CD4-positive, alpha-beta memory T cell (primary cell): ENCODE measurements at places on chromosomes 11 and 22. TPM values are rescaled to one million over a fixed set of nuclear protein-coding genes. Genes with fewer than 3 reads are reported as not detected.

DNA sequence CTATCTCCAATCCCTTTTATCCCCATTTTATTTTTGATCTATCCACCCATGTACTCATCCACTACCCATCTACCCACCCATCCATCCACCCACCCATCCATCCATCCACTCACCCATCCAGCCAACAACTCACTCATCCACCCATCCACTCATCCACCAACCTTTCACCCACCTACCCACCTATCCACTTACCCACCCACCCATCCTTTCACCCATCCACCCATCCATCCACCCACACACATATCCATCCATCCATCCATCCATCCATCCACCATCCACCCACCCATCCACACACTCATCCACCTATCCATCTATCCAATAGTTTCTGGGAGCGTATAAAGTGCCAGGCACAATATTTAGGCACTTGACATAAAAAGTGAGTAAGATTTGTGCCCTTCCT is 39.2 kb upstream of the NFAM1 start:
- DNase-seq, result no peak

- DNase-seq, result no peak
These were observed 36.8 kb downstream of the BRD1 start for GRCh38 chr22:49790912-49791311.

Gene POLA2
- 13.7 TPM for polyA plus RNA-seq

Gene DMC1
- polyA plus RNA-seq, result not detected

DNA sequence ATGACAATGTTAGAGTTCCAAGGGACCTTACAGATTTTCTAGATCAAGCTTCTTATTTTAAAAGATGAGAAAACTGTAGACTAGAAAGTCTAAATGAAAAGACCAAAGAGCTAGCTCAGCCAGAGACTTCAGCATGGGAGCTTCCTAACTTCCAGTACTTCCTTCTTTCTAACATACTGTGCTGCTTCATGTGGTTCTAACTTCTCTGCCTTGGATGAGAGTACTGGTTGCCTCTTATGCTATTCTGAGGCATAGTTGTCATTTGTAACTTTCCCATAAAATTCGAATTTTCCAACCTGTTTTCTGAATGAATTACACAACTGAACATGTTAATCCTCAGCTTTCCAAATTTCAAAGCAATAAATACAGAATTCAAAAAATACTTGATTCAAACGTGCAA is 1.8 kb downstream of the MTMR2 start:
- no peak for DNase-seq

DNA sequence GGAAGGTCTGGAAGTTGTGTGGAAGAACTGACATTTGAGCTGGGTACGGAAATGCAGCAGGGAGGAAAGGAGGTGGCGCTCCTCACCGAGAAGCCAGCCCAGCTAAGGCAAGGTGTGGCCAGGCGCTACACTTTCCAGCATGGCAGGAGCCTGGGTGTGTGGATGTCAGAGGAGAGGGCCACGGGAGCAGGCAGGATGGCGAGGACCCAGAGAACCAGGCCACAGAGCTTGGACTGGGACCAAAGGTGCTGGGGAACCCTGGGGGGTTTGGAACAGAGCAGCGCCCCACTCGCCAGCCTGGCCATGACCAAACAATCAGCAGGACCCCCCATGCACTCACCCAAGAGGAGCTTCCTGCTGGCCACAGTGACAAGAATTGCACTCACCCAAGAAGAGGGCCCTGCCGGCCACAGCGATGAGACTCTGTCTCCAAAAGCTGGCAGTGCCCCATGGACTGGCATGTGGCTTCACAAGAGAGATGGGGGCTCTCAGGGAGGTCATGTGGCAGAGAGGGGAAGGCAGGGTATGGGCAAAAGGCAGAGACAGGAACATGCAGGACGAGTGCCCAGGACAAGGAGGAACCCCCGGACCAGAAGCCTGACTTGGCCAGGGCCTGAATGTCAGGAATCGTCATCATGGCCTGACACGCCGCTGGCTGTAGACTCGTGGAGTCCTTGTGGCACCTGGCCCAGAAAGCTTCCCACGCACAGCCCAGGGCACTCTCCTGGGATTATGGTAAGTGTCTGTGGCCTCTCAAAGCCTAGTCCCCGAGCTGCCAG is 45.4 kb downstream of the IGF2 start:
- DNase-seq, result no peak

- DNase-seq, result no peak
These were observed 47.3 kb upstream of the CCDC34 start for GRCh38 chr11:27410272-27410671.

Gene PTS
- polyA plus RNA-seq, result 11.4 TPM

Gene MFRP
- polyA plus RNA-seq, result not detected

Gene SYT7
- polyA plus RNA-seq, result not detected

GRCh38 chr22:47382164-47382890 is 619.9 kb downstream of the TBC1D22A start:
- DNase-seq, result no peak

Gene ETS1
- polyA plus RNA-seq, result 454 TPM

DNA sequence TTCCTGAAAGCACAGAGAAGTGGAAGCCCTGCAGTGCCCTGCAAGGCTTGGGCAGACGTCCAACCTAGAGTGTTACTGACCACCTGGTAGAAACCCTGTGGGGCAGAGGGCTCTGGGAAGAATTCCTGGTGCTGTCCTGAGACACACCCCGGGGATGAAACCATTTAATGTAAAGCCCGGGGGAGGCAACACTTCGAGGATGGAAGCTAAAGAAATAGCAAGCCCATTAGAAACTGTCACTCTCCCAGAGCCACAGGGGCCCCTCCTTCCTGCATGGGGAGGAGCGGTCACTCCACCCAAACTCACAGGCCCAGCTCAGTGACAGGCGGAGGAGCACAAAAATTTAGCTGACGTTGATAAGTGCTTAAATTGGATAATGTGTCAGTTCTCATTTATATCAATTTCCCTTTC is 57.6 kb downstream of the NRXN2 start:
- no peak for DNase-seq

DNA sequence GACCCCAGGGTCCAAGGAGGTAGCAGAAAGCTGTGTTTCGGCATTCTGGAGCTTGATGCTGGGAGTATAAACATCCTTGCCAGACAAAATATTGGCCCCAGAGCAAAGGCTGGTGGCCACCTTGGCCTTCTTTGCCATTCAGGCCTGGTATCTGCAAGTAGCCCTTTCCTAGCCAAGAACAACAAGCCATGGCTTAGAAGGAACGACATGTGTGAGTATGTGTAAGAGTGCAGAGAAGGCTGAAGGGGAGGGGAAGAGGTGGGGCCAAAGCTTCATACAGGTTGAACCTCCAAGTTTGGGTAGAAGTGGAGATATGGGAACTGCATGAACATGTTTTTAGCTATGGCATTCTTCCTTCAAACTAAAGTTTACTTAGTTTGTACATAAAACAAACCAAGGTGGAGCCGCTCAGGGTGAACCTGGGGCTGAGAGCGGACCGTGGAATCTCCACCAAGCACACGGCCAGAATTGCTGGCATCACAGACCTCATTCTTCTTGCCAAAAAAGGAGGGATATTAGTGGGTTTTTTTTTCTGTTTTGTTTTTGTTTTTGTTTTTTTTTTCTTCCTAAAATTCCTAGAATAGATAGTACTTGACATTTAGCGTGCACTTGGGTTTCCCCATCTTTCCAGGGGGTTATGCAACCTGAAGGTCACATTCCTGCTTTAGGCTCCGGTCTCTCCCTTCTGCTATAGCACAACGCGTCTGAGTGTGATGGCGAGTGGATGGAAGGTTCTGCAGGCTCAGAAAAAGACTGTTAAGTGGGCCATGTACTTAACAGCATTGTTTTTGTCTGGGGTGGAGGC is 70.9 kb downstream of the ADAMTS15 start:
- no peak for DNase-seq

- no peak for DNase-seq
These were observed 8.7 kb upstream of the GLB1L3 start for GRCh38 chr11:134267461-134267860.

DNA sequence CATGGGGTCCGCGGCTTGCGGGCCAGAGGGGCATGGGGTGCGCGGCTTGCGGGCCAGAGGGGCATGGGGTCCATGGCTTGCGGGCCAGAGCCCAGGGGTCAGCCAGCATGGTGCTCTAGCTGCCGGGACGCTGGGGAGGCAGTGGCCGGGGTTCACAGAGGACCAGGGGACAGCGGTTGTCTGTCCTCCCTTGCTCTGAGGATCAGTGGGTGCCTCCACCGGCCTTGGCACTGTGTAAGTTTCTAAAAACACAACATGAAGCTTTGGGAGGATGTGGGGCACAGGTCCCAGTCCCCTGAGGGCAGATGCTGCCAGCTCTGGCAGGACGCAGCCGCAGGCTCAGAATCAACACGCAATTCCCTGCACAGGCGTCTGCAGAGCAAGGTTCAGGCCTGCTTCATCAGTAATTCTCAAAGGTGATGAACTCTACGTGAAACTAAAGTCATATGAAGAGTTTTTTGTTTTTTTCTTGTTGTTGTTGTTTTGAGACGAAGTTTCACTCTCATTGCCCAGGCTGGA is 3.0 kb downstream of the MLC1 start:
- no peak for DNase-seq

GRCh38 chr11:15222777-15223176 is 108.1 kb downstream of the INSC start:
- DNase-seq, result no peak

Gene TMEM45B
- 14.0 TPM for polyA plus RNA-seq

GRCh38 chr11:29957431-29957830 is 59.4 kb downstream of the KCNA4 start:
- DNase-seq, result no peak

Gene LRRC32
- 0.56 TPM for polyA plus RNA-seq

DNA sequence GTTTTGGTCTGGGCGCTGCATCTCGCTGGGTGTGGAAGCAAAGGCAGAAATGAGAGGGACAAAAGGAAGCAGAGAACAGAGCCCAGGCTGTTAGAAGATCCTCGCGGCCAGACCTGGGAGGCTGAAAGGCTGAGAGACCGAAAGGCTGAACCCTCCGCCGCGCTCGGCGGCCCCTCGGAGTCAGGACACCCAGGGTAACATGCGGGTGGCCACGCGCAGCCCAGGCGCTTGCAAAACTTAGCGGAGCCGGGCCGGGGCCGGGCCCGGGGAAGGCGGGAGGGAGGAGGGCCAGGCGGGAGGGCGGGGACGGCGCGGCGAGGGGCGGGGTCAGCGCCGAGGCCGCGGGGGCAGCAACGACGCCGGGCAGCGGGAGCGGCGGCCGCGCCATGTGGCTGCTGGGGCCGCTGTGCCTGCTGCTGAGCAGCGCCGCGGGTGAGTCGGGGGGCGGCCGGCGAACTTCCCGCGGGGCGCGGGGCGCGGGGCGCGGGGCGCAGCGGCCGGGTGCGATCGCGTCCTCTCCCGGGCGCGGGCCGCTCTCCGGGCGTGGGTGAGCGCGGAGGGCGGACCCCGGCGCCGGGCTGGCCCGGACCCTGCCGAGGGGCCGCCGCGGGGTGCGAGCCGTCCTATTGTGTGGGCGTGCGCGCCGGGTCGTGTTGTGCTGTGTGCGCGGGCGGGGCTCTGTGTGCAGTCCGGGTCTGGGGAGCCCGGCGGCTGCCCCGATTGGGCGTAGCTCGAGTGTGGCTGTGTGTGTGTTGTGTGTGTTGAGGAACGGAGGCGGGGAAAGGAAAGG is at the start of gene LDLRAD3:
LDLRAD3 (plus strand) TSS at position 350 of the 790 bp plus-strand sequence; CDS start at position 387, 37 bp downstream.
- no peak for DNase-seq

Gene IRF7
- 37.4 TPM for polyA plus RNA-seq

Gene LRRN4CL
- not detected for polyA plus RNA-seq

Gene LMO1
- polyA plus RNA-seq, result not detected

Gene EXPH5
- polyA plus RNA-seq, result 0.86 TPM

- DNase-seq, result no peak
These were observed 21.7 kb upstream of the TNRC6B start for GRCh38 chr22:40156001-40156516.

- DNase-seq, result no peak
These were observed 361.1 kb downstream of the ETS1 start for GRCh38 chr11:128226106-128226716.

DNA sequence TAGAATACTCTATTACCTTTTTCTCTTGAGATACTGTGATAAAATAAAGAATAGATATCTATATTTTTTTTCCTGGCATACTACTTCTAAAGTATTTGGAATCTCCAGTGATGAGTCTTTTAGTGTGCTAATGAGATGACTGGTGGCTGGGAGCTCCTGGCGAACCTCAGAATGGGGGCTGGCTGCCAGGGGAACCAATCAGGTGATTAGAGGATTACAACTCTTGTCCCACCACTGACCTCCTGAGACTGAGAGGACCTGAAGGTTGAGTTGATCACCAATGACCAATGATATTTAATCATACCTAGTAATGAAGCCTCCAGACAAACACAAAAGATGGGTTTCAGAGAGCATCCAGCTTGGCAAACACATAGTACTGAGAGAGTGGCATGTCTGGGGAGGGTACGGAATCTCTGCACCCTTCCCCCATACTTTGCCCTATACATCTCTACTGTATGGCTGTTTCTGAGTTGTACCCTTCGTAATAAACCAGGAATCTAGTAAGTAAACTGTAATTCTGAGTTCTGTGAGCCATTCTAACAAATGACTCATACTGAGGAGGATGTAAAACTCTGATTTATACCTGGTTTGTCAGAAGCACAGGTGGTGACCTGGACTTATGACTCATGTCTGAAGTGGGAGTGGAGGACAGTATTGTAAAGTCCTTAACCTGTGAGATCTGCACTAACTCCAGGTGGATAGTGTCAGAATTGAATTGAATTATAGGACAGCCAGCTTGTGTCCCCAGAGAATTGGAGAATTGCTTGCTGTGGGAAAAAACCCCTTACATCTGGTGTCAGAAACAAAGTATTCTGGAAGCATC is 325.3 kb upstream of the LRRC4C start:
- DNase-seq, result no peak

Gene OR4A16
- polyA plus RNA-seq, result not detected

- DNase-seq, result no peak
These were observed 43.7 kb upstream of the CCDC34 start for GRCh38 chr11:27406498-27407354.

Gene TFIP11
- 22.2 TPM for polyA plus RNA-seq

GRCh38 chr22:34814260-34815025 is 251.5 kb upstream of the ISX start:
- no peak for DNase-seq

- DNase-seq, result no peak
These were observed 5.2 kb upstream of the MUC5AC start for GRCh38 chr11:1152316-1153104.

GRCh38 chr11:128315933-128316332 is 271.4 kb downstream of the ETS1 start:
- DNase-seq, result no peak

DNA sequence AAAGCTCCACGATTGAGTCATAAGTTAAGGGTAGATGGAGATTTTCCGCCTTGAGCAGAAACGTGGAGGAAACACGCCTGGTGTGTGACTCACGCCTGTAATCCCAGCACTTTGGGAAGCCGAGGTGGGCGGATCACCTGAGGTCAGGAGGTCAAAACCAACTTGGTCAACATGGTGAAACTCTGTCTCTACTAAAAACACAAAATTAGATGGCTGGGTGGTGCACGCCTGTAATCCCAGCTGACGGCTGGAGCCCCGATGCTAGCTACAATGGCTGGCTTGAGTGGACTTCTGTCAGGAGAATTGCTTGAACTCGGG is 17.3 kb upstream of the DGCR8 start:
- no peak for DNase-seq
